EL (cell line): ENCODE measurements at places on chromosomes 6 and 20.

DNA sequence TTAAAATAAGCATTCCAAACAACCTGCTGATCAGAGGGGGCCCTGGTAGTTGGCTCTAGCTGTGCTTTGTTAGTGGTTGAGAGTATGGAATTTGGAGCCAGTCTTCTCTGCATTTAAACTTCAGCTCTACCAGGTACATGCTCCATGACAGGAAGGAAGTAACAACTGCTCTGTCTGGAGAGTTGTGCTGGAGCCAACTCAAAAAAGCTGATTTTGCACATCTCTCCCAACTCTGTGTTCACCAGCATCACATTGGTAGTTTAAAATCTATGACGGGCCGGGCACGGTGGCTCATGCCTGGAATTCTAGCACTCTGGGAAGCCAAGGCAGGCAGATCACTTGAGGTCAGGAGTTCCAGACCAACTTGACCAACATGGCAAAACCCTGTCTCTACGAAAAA lies 68.8 kb upstream of the BMP2 start:
- DNase-seq: no peak

- no peak for DNase-seq
Measured at GRCh38 chr6:53134601-53135235, 13.9 kb downstream of the GCM1 start.

- peak; percentile 69 for DNase-seq
Measured at GRCh38 chr20:57024849-57025248, 241.6 kb downstream of the BMP7 start.

DNA sequence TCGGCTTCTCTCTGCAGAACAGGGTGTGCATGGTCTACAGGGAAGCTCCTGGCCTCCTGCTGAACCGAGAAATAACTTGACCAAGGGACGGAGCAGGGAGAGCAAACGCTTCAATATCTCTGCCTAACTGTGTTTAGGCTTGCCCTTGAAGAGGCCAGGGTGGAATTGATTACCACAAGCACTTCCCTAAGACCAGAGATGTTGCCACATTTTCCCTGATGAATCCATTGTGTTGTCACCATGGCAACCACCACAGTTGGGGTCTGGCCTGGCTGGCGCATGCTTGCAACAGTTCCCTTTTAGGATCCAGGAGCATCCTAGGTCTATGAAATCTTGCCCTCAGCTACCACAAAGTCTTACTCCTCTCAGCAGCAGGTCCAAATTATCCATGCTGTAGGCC lies 213.5 kb upstream of the SULF2 start:
- DNase-seq: no peak

DNA sequence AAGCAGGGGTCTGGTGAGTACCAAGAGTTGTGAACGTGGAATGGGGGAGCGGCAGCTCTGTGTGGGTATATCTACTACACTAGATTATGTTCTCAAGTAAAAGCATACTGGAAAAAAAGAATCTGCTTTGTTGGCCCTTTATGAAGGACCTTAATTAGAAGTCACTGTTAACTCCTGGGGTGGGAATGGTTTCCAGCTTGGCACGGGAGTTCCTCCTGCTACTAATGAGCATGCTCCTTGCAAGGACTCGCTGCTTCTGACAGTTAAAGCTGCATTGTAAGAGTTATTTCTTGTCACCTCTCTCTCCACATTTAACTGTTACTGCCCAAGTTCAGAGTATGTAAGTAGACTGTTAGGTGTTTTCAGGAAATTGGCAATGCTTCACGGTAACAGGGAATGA lies 292.7 kb downstream of the ZFAND3 start:
- no peak for DNase-seq

DNA sequence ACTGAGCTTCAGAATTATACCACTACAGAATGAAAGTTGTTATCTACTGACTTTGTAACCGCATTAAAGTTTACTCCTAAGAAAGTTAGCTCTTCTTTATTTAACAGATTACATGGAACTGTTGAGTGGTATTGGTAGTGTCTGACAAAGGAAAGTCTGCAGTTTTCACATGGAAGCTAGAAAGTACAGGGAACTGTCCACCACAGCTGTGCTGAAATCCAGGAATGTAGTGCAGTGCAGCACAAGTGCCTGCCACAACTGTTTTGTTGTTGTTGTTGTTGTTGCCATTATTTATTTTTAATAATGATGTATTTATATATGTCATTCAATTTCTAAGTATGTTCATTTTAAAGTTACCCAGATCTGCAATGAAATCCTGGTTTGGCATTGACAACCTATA lies 464.9 kb downstream of the TBC1D32 start:
- no peak for DNase-seq

DNA sequence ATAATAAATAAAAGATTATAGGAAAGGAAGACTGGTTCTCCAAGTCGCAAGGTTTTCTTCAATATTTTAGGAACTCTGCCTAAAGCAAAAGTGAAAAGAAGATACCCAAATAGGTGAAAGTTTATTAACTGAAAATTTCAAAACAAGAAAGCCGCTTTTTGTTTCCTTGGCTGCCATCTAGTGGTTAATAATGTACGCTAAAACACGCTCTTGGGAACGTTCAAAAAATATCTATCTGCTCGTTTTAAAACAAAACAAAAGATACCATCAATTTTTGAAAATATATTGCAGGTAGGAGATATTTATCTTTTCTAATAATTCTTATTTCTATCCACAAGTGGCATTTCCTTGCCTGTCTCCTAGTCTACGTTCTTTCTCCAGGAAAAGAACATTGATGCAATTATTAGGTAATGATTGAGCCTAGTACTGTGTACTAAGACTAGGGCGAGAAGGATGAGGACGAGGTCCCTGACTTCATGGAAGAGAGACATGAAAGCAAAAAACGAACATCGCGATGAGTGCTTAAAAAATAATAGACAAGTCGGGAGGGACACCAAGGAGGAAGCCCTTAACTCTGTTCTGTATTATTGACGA lies 97.2 kb downstream of the SPTLC3 start:
- DNase-seq: peak; percentile 44

DNA sequence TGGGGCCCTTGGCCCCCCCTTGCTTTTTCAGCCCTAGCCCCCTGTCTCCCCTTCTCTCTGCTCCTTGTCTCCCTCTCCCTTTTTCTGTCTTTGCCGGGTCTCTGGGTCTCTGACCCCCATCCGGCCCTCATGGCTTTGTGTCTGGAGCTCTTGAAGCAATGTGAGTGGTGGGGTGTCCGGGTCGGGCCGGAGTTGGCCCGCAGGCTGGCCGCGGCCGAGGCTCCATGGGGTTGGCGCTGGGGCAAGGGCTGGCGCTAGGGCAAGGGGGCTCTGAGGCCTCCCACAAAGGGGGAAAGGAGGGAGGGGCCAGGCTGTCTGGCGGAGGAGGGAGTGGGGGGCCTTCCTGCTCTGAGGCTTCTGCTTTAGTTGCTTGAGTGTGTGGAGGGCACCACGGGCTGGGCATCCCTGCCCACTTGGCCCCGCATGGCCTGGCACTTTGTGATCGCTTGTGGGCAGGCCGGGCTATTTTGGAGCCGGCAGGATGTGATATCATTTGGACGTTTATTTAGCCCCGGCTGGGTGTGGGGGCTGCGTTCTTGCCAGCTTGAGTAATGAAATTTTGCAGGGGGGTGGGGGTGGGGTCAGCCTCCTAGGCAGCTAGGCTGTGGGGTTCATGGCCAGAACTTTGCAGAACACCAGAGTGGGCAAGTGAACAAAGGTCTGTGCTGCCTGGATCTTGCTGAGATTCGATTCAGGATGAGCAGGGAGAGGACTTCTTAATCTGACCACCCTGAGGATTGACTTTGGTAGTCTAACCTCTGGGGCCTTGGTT lies 78.7 kb upstream of the MYL9 start:
- peak; percentile 82 for DNase-seq

GRCh38 chr20:14521016-14521415 lies 183.6 kb upstream of the FLRT3 start:
- no peak for DNase-seq
